Thyroid gland (tissue), 4 donors: ENCODE measurements at places on chromosomes 6 and 20. TPM values are rescaled to one million over a fixed set of nuclear protein-coding genes. Genes with fewer than 3 reads are reported as not detected.

Gene EBF4
- total RNA-seq, result 24.2 TPM

Gene LPA
- total RNA-seq, result not detected

DNA sequence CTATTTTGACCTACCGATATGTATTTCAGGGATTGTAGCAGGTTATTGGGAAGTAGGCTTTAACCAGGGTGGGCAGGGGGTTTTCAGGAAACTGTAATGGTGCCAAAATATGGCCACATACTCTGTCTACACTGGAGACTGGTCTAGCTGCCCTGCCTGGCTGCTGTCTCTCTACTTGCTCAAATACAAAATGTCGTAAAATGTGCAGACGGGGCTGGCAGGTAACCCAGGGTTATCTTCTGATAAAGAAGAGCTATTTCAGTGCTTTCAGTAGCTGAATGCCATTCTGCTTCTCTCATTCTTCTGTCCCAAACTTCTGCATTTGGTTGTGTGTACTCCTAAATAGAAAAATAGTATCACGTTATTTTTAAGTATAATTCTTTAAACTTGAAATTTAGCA, 616.2 kb downstream of the EPM2A start:
- H3K36me3 ChIP-seq, result no peaks in the 10 kb centered on the region
- H3K27me3 ChIP-seq, result no peaks in the 10 kb centered on the region
- no peak overlapping the region for H3K4me3 ChIP-seq
- H3K4me1 ChIP-seq, result no peaks in the 10 kb centered on the region

- peaks cover 15% of the 10 kb centered on the region for H3K36me3 ChIP-seq
- no peak for DNase-seq
- H3K4me3 ChIP-seq, result no peak overlapping the region
- no peaks in the 10 kb centered on the region for H3K4me1 ChIP-seq
Measured at GRCh38 chr20:6014017-6014416, 39.8 kb downstream of the LRRN4 start.

DNA sequence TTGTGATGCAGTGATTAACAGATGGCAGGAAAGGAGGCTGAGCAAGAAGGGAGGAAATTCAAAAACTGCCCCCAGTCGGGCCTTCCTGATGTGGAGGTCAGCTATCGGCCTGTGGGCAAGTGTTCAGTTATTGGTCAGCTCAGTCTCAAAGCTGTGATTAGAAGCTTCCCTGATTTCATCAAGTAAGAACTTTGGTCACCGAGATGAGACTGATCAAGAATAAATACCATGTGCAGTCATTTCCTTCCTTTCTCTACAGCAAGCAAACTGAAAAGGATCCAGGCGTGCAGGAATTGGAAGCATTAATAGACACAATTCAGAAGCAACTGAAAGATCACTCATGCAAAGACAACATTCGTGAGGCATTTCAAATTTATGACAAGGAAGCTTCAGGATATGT, 69.7 kb downstream of the EFHC1 start:
- no peaks in the 10 kb centered on the region for H3K27me3 ChIP-seq
- no peak overlapping the region for H3K4me3 ChIP-seq
- H3K36me3 ChIP-seq, result no peaks in the 10 kb centered on the region
- DNase-seq, result no peak
- H3K27ac ChIP-seq, result no peak overlapping the region

DNA sequence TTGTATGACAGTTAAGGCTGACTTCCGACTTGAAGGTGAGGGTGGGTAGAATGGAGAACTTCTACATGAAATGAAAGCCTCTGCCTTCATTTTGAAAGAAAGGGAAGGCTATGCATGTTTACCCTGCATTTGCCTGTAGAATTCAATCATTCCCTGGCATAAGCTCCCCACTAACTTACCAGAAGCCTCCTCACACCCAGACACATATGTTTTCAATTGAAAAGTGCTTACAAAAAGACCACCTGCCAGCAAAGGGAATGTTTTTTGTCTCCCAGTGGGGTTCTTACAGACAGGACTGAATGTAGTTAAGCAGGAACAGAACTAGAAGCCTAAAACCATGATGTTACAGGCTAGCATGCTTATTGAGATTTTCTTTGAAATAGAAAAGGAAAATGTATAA, 392.1 kb upstream of the HSF2 start:
- H3K4me3 ChIP-seq, result no peak overlapping the region
- no peaks in the 10 kb centered on the region for H3K4me1 ChIP-seq
- no peak overlapping the region for H3K27ac ChIP-seq
- DNase-seq, result no peak
